ENCODE measurements at places on chromosomes 6 and 20.

- DNase-seq: no peak
These were observed 122.9 kb downstream of the MAP7 start for GRCh38 chr6:136427378-136427717.

GRCh38 chr6:39377539-39377950, 55.0 kb upstream of the KCNK16 start:
- DNase-seq: no peak

- no peak for DNase-seq
These were observed 144.3 kb downstream of the ADGRB3 start for GRCh38 chr6:68779366-68779765.

- DNase-seq: no peak
These were observed 16.1 kb upstream of the LAMP5 start for GRCh38 chr20:9498322-9498721.

- DNase-seq: no peak
These were observed 155.1 kb downstream of the PRDM13 start for GRCh38 chr6:99761711-99762110.

DNA sequence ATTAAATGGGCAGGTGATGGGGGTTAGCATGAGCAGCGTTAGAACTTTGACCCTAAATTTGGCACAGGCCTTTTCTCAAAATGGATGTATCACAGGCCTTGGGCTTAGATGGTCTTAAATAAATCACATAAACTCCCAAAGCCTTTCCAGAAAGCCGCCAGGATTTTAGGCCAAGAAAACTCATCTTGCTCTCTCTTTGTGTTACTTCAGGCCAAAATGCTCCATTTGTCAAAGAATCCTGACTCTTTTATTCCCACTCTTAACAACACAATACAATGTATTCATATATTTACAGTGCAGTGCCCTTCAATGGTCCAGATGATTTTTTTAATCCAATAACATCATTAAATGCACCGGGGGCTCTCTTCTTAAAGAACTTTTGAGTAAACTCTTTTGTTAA, 5.9 kb upstream of the TCP11 start:
- no peak for DNase-seq

DNA sequence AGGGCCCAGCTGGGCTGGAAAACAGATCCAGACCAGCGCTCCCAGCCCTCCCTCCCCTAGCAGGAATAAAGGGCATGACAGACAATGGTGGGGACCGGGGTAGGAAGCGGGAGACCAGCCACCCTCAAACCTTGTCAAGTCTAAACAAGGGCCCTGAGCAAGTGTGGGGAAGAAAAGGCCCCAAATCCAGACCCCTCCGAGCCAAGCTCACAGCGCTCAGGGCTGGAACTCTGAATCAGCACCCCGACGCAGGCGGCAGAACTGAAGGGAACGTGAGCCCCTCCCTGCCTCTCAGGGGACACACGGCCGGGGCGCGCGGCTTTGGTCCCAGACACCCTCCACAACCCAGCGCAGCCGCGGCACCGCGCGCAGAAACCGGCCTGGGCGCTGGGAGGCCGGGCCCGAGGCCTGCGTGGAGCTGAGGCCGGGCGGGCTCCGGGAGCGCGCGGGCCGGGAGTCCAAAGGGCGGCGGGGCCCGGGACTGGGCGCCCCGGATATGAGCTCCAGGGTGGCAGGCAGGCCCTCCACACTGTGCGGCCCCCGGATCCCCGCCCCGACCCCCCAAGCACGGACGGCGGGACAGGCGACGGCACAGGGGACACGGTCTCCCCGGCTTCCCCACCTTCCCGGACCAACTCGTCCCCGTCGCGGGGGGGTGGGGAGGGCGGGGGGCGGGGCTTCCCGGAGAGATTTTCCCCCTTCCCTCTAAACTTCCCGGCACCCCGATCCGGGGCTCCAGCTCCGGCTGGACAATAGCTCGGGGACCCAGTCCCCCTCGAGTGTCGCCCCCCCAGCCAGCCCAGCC, 641 bp downstream of the TEAD3 start:
- no peak for DNase-seq

DNA sequence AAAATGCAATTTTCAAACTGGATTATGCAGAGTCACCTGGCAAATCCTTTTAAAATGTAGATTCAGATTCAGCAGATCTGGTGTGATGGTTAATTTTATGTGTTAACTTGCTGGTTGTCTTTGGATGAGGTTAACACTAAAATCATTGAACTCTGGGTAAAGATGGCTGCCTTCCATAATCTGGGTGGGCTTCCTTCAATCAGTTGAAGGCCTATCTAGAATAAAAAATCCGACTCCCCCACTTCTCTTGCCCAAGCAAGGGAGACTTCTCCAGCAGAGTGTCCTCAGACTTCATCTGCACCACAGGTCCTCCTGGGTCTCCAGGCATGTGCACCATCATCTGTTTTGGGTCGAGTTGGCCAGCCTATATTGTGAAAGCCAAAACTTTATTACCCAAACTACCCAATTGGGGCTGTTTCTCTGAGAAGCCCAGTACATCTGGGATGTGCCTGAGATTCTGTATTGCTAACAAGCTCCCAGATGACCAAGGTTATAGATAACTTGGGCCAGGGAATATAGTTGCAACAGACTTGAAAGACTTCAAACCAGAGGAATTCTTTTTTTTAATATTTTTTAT, 1.6 kb upstream of the SLC17A5 start:
- DNase-seq: no peak

GRCh38 chr20:45347936-45348778, at the start of gene SDC4:
Gene SDC4, minus strand, starts transcription at chr20:45348424. Its CDS starts 40 bp downstream, at chr20:45348384.
- DNase-seq: no peak

All from cortex of kidney (tissue), 1 donor.